ENCODE measurements at places on chromosomes 6 and 20.

- no peak for DNase-seq
Measured at GRCh38 chr20:63451821-63452220, 20.6 kb downstream of the KCNQ2 start.

DNA sequence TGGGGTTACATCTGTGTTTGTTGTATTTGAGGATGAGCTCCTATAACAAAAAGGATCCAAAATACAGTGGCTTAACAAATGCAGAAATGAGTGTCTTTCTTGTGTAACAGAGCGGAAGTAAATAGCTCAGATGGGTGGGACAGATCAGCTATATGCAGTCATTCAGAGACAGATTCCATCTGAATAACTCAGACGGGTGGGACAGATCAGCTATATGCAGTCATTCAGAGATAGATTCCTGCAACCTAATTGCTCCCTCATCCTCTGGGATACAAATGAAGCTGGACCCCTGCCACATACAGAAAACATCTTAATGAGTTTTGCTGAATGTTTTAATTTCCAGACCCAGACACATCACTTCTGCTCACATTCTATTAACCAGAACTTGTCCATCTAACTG, 332.3 kb downstream of the BCKDHB start:
- no peak for DNase-seq

GRCh38 chr6:16206595-16207037, 31.8 kb upstream of the GMPR start:
- peak; percentile 37 for DNase-seq

DNA sequence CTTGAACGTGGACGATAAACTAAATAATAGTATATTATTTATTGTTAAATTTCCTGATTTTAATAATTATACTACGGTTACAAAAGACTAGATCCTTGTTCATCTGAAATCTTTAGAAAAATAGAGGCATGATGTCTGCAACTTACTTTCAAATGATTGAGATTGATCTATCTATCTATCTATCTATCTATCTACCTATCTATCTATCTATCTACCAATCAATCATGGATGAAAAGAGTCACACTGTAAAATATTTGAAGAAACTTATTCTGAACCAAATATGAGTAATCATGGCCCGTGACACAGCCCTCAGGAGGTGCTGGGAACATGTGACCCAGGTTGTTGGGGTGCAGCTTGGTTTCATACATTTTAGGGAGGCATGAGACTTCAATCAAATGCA, 11.7 kb upstream of the BLCAP start:
- no peak for DNase-seq

DNA sequence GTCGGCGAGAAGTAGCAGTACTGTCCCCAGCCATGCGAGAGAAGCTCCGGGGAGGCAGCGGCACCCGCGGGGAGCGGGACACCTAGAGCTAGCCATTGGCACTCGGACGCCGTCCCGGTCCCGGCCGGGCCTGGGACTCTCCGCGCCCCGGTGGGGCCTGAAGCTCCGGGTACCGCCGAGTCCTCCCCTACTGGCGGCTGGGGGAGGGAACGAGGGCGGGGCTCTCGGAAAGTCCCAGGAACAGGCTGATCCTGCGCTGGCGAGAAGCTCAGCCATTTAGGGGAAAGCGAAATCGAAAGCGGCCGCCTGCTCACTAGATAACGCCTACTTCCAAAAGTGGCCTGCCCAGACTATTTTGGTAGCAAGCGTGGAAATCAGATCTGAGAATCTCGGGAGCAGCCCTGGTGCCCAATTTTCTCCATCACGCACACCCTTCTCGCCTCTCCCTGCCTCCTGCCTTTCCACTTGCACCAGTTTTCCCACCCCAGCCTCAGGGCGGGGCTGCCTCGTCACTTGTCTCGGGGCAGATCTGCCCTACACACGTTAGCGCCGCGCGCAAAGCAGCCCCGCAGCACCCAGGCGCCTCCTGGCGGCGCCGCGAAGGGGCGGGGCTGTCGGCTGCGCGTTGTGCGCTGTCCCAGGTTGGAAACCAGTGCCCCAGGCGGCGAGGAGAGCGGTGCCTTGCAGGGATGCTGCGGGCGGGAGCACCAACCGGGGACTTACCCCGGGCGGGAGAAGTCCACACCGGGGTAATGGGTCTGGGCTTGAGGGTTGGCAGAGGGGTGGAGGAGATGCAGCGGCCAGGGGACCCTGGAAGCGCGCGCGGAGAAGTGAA, at the start of the genes PSMB9 and TAP1:
Gene PSMB9 (plus strand): TSS at position 652 of the 835 bp plus-strand sequence. CDS start 38 bp downstream, at position 690.
Gene TAP1 (minus strand): TSS at position 164 of the 835 bp plus-strand sequence. CDS start 68 bp downstream, at position 96.
- DNase-seq: peak; percentile 93

DNA sequence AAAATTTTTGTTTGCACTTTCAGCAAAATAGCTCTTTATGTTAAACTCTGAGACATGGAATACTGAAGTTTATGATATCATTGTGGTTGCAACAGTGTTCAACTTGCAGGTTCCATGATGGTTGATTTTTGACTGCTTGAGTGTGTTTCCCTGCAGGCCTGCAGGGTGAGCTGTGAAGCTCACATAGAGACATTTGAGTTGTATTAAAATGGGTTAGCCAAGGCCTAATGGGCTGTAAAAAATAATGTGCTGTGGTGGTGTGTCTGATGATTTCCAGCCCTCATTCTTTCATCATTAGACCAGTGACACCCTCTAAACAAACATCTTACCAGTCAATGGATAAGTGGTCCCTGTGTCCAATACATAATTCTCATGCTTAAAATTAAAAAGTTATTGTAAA, 321.4 kb downstream of the FARS2 start:
- DNase-seq: no peak

DNA sequence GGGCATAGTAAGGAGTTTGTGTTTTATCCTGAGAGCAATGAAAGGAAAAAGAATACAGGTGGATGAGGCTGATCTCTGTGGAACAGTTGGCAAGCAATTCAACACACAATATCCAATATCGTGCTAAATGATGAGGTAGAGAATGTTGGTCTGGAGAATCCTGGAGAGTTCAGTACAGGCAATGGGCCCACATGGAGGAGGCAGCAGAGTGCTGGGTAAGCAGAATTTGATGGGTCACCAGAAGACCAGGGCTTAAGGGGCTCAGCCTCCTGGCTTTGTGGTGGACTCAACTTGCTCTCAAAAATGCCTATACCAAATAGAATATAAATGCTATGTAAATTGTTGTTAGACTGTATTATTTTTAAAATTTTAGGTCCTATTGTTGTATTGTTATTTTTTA, 271.5 kb upstream of the JARID2 start:
- no peak for DNase-seq

DNA sequence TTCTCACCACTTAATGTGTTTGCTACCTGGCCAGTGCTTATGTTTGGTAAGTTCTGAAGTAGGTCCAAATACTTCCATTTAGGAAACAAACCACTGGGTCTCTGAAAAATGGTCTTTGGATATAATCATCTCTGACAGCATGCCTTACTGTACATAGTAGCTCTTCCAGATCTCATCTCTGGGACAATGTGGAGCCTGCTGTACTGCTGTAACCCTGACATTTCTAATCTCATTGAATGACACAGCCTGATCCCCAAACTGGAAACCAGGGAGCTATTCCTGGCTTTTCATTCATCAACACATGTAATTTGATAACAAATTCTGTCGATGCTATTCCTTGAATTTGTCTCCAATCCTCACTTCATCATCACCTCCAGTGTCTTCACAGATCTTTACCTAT, 23.5 kb downstream of the OGFRL1 start:
- DNase-seq: no peak

GRCh38 chr20:23856226-23856625, 23.3 kb downstream of the CST5 start:
- DNase-seq: no peak

- no peak for DNase-seq
Measured at GRCh38 chr6:89999945-90000825, 105.9 kb downstream of the GJA10 start.

DNA sequence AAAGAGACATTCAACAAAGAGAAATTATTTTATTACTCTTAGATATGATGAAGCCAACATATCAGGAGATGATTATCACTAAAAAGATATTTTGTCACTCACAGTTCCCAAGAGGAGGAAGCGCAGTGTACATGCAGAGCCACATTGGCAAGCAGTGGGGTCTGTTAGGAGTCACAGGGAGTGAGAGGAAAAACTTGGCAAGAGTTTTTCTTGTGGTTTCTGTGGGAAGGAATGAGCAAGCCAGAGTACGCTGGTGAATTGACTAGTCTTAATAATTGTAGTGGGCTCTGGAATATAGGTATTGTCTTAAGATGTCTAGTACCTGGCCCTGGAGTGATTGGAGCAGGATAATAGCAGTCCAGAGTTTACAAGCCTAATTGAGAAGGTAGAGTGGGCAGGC, 1095.2 kb downstream of the GRIK2 start:
- DNase-seq: no peak

DNA sequence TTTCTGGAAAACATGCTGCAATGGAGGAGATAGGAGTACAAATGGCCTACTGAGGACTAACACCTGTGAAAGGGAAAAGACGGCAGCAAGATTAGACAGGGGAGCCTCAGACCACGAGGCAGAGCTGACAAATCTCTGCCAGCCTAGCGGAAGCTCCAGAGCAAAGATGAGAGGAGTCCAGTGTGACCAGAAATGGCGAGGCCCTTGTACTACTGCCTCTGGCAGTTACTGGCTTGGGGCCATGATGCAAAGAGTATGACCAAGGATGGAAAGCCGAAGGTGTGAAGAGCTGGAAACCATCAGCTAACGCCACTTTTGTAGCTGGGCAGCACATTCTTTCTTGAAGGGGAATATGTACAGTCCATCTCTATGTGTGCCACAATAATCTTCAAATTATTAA, 55.4 kb downstream of the RALGAPA2 start:
- no peak for DNase-seq

GRCh38 chr6:25337431-25337830, 58.3 kb downstream of the CARMIL1 start:
- no peak for DNase-seq

All from activated CD4-positive, alpha-beta T cell treated with anti-CD3 and anti-CD28 coated beads, Interleukin-2, amount 50 U/mL, for 1 hour (primary cell).